NCI-H510A treated with DMSO at 0.1 percent for 48 hours (cell line): ENCODE measurements at places on chromosomes 6 and 20.

DNA sequence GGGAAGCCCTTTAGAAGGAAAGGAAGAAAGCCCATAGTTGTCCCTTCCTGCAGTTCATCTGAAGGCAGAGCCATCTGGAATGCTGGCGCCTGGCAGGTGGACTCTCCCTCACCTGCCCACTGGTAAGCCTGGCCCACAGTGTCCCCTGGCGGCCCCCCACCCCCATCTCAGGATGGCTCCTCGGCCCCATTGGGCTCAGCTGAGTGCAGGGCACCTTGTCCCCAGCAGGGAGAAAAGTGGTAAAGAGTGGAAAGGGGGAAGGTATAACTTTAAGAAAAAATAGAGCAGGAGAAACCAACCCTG lies 12.6 kb downstream of the SS18L1 start:
- DNase-seq = no peak

DNA sequence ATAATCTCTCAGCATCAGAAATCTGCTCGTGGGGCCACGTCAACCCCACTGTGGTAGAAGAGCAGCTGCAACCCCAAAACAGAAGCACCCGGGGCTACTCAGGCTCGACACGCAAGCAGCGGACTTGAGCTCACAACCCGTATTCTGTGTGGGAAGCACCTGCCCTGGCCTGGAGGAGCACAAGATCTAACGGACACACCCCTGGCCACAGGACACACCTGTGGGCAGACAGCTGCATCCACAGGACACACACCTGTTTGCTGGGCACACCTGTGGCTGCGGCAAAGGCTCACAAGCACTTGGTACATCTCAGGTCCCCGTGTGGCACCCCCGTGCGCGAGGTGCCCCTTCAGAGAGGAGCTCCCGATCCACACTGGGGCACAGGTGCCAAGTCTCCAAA lies 36.5 kb downstream of the ZBTB46 start:
- no peak for DNase-seq

GRCh38 chr6:169420912-169421543 lies 167.4 kb upstream of the THBS2 start:
- no peak for DNase-seq

DNA sequence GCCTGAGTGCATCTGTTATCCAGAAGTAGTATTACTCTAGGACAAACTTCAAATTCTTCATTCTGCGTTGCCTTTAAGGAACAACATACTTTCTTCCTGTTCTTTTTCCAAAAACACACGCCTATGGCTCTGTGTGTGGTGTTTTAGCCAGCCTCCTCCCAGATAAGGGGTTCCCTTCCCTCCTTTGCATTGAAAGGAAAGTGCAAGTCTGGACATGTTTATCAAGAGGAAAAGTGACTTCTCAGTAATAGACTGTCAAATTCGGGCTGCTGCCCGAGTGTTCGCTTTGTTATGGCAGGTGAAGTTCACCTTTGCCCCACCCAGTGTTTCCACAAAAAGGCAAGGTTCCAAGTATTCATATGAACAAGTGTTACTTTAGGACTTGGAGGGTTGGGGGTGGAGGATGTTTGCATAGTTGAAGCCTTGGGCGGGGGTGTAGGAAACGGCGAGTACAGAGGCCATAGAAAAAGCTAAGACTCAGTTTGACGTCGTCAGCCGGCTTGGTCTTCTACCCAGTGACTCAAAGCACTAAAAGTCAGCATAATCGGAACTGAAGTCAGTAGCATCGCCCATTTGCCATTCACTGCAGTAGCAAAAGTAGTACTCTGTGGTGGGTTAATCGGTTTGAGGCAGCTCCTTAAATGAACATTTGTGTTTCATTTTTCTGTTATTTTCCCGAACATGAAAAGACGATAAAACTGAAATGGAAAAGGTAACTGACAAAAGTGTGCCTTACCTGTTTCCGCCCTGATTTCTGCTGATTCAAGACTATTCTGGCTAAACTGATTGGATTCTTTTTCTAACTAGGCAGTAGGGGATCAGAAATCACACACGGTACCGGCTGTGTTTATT lies 12.5 kb downstream of the PRDM1 start:
- DNase-seq = no peak

- DNase-seq = no peak
Measured at GRCh38 chr20:24764794-24765202, 184.3 kb upstream of the CST7 start.

DNA sequence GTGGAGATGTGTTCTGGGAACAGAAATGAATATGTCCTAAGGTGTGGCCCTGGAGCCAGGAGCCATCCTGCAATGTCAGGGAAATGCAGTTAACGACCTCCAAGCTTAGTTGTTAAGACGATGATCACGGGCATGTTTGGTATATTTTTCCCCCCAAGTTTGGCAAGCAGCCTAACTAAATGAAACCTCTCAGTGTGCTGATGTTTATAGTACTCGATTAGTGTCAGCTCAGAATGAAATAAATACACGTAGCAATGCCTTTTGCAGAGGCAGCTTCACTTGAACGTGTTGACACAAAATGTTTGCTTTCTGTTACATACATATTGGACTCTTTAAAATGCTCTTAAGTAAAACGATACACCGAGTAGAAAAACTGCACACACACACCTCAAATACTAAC lies 76.2 kb upstream of the OLIG3 start:
- peak; percentile 70 for DNase-seq

DNA sequence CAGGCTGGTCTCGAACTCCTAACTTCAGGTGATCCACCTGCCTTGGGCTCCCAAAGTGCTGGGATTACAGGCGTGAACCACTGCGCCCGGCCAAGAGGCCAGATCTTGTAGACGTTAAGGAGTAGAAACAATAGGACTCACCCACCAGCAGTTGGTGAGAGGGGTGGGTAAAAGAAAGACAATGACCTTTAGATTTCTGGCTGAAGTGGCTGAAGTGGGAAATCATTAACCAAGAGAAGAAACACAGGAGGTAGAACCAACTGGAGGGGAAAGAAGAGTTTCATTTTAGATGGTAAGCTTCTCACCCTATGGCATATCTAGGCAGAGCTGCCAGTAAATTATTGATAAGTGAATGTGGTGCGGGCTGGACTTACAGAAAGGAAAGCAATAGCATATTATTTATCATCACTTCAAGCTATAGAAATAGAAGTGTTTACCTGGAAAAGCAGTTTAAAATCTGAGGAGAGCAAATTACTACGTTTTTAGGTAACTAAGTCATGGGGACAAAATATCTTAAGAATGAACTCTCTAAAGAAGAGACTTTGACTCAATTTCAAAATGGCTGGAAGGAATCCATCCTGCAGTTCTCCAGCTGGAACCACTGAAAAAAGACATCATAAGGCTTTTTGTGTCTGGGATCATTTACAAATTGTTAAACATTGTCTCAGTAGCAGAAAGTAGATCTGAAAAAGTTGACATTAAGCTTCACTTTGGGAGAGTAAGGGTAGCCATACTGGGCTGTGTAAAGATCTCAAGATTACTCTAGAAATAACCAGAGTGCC lies 109.6 kb downstream of the ALDH8A1 start:
- no peak for DNase-seq

DNA sequence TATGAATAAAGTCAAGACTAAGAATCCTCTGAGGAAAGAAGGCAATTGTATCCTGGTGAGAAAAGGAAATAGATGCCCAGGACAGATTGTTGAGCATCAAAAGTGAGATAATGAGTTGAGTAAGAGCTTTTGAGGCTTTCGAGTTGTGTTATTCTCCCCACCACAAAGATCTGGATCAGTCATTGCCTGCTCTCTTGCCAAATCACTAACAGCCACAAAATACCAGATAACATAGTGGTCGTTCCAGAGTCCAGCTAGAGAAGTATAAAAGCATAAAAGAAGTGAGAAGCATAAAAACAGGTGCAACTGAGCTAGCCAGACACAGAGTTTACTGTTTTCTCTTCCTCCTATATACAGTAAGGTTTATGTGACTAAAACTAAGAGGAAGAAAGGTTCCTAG lies 4.9 kb downstream of the SPINT4 start:
- DNase-seq = no peak

GRCh38 chr6:130978660-130979396 lies 84.2 kb downstream of the EPB41L2 start:
- no peak for DNase-seq

DNA sequence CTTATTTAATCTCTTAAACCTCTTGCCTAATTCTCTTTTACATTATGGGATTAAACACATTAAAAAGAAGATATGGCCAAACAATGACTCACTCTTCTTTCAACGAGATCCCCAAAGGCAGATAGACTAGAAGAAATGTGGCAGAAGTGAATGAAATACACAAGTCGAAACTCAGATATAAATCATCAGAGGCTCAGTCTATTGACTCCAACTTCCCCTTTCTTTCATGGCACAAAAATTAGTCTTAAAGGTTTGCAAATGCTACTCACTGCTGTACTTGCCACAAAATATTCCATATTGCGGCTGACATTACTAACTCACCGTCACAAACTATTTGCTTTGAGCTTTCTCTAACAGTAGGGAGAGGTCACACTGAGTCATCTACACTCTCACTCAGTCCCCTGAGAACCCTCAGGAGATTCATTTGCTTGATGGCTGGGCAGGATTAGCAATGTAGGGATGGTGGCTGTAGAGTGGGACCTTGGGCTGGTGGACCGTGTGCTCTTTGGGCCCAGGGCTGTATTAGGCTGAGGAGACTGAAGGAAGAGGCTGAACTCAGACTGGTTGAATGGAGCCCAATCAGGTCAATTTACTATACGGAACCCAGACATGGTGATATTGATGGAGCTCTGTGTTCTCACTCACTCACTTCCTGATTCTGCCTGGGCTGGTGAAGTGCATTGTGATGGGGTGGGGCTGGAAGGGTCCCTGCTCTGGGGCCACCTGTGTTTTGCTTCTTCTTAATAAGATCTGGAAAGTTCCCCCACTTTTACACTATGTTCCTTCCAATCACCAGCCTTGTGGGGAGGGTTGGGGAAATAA lies 42.8 kb upstream of the UBR2 start:
- no peak for DNase-seq

DNA sequence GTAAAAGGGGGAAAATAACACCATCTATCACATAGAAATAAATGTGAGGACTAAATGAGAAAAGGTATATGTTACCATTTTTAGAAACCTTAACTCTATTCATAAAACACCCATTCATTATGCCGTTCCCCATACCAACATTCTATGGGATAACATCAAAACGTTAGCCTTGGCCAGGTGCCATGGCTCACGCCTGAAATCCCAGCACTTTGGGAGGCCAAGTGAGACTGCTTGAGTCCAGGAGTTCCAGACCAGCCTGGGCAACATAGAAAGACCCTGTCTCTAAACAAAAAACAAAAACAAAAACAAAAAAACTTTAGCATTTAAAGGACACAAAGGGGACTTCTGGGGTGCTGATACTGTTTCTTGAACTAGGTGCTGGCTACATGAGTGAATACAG lies 1.3 kb downstream of the PIGU start:
- DNase-seq = no peak

- peak; percentile 31 for DNase-seq
Measured at GRCh38 chr20:9119776-9120175, 50.9 kb downstream of the PLCB4 start.

- no peak for DNase-seq
Measured at GRCh38 chr20:62710886-62711702, 2.5 kb downstream of the NTSR1 start.

GRCh38 chr20:31667315-31668285 lies 29.9 kb downstream of the COX4I2 start:
- no peak for DNase-seq

GRCh38 chr6:157498817-157499216 lies 117.8 kb downstream of the ZDHHC14 start:
- DNase-seq = no peak

DNA sequence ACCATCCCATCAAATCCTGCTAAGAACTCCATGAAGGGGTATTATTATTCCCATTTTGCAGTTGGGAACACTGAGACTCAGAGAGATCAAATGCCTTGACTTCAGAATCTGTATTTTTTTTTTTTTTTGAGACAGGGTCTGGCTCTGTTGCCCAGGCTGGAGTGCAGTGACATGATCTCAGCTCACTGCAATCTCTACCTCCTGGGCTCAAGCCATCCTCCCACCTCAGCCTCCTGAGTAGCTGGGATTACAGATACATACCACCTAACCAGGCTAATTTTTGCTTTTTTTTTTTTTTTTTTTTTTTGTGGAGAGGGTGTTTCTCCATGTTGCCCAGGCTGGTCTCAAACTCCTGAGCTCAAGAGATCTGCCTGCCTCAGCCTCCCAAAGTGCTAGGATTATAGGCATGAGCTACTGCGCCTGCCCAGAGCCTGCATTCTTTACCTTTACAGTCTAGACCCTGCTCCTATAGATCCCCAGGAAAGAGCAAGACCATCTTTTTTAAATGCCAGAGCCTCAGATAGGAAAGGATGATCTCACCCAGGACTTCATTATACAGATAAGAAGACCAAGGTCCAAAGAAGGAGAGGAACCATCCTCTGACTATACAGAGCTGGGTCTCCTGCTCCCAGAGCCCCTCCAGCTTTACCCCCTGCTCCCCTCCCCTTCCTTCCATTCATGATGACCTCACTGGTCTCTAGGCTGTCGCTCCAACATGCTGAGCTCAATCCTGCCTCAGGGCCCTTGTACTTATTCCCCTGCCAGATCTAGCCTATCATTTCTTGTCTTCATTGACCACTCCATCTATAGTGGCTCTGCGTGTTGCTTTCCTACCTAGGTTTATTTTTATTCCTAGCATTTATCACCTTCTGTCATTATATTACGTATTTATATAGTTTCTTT lies 138.6 kb downstream of the CEBPB start:
- DNase-seq = no peak

DNA sequence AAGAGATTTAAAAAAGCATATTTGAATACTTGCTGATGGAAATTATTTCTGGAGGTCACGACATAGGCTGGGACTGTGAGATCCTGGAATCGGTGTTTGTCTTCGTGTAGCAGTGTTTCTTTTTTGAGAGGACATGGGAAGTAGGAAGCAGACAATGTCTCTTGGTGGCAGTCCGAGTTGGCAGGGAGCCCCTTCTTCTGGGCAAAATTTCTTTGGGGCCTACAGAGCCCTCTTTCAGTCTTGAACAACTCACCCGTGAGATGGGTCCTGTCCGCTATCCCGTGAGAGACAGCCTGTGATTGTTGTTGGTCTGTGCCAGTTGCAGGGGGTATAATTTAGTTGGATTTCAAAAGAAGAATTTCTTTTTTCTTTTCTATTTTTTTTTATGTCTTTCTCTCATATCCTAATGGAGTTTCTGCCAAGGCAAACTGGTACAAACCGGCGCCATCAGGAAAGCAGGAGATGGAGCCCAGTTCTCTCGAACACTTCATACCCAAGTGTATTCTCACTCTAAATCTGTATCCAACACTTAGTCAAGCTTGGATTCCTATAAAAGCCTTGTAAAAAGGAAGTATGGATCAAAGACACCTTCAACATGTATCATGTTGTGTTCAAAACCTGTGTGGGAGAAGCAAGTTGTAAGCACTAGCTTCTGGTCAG lies 785.1 kb downstream of the MAFB start:
- no peak for DNase-seq

- DNase-seq = no peak
Measured at GRCh38 chr20:47914792-47915191, 129.5 kb upstream of the SULF2 start.

DNA sequence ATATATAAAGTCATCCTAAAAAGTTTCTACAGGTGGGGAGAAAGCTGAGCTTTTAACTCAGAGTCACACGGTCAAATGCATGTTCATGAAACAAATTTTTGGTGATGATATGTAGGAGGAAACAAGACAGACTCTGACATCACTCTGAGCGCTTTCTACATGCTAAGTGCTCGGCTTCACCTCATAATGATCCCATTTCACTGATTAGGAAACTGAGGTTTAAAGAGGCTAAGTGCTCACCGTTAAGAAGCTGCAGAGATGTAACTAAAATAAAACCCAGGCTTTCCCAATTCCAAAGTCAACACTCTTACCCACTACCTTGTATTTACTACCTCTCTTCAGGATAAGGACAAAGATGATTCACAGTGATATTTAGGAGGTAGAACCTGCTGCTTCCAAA lies 4.7 kb downstream of the RMND1 start:
- DNase-seq = no peak
